HuH-7 (cell line): ENCODE measurements at places on chromosomes 7 and 10.
A peak's percentile ranks its signal among the peaks of the same experiment; 100 is the strongest.

- no peak for DNase-seq
Observed at GRCh38 chr10:72642318-72642717, 16.4 kb upstream of the MICU1 start.

GRCh38 chr7:75776295-75776971, 4.4 kb upstream of the CCL26 start:
- DNase-seq = no peak

GRCh38 chr7:11681461-11681860, 150.5 kb downstream of the THSD7A start:
- DNase-seq = no peak

DNA sequence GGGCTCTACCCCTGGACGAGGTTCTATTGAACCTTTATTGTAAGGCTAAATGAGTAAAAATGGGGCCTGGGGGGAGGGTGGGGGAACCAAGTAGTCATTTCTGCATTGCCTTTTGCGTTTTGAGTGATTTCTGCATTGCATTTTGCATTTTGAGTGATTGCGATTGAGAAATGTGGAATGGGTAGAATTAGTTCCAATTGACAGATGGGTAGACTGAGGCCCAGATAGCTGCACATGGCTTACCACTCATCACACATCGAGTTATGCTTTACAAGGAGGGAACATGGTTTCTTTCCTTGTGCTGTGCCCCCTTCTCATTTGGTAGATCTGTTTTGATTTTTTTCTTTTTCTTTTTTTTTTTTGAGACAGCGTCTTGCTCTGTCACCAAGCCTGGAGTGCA, 858.7 kb downstream of the TYW1 start:
- no peak for DNase-seq

GRCh38 chr7:142881586-142882337, 3.8 kb downstream of the TRPV6 start:
- no peak for DNase-seq

- DNase-seq = no peak
Observed at GRCh38 chr7:77454802-77455201, 38.7 kb upstream of the GSAP start.

- DNase-seq = peak; percentile 90
Observed at GRCh38 chr7:130668258-130669084, at the start of gene COPG2. COPG2 (minus strand) TSS chr7:130668748; CDS start chr7:130668668, 80 bp downstream.

DNA sequence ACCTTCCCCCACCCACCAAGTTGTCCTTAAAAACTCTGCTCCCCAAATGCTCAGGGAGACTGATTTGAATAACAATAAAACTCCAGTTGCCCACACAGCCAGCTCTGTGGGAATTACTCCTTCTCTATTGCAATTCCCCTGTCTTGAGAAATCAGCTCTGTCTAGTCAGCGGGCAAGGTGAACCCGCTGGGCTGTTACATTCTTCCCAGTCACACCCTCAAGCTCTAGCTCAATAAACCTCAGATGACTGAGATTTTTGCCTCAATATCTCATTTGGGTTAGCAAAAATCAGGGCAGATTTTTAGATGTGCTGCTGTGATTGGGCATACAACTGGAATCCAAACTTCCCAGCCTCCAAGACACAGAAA, 32.9 kb downstream of the SVOPL start:
- DNase-seq = no peak
